G401 (cell line): ENCODE measurements at places on chromosomes 3 and 15. TPM values are rescaled to one million over a fixed set of nuclear protein-coding genes. Genes with fewer than 3 reads are reported as not detected.

DNA sequence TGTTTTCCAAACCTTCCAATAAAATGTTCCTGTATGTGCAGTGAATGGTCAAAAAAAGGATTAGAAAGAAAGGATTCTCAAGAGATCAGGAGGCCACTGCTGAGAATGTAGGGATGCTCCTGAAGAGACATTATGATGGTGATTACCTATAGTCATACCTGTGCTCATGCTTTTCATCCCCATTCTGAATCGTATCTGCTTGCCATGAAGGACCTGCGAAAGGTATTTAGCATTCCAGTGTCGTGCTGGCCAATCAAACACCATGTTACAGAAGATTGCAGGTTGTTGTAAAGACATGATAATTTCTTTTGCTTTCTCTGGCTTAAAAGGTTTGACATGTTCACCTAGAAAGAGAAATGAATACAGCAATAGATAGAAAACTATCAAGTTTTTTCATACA lies 16.1 kb downstream of the HSPBAP1 start:
- DNase-seq, result no peak

Gene WDR53
- 0.49 and 2.9 TPM in 2 replicates for total RNA-seq

DNA sequence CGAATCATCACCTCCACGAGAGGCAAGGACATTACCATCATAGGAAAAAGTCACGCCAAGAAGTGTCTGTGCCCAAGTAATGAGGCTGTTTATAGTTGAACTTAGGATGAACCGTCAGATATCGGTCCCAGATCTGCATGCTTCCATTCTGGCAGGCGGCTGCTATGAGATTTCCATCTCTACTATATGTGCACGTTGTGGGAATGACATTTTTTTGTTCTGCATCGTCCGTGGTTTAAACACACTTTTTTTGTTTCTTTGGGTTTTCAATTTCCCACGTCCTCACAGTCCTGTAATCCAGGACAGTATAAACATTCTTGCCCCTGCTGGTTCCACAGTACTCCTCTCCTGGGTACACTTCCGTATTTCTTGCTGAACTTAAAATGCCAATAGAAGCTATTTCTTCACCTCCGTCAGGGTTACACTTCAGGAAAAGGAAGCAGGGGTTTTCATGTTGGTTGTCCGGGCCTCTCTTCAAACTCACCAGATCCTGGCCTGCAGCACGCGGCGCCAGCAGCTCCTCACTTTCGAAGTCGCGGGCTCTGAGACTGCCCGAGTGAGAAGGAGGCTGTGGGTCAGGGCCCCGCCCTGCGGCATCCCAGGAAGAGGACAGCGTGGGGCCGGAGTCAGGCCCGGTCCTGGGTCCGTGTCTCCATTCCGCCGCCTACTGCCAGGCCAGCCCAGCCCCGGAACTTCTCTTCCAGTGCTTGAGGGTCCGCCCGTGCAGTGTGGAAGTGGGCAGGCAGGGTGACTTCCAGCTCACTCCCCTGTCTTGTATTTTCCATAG lies 9.8 kb upstream of the TM4SF4 start:
- no peak for DNase-seq

- DNase-seq, result no peak
These were observed 6.7 kb downstream of the TADA3 start for GRCh38 chr3:9785602-9786001.

Gene KNG1
- not detected in 2 replicates for total RNA-seq
